Esophagus mucosa (tissue), 1 donor: ENCODE measurements at places on chromosomes 3 and 15. TPM values are rescaled to one million over a fixed set of nuclear protein-coding genes. Genes with fewer than 3 reads are reported as not detected.

- no peak for ATAC-seq
Measured at GRCh38 chr3:123687286-123687685, 102.4 kb upstream of the HACD2 start.

DNA sequence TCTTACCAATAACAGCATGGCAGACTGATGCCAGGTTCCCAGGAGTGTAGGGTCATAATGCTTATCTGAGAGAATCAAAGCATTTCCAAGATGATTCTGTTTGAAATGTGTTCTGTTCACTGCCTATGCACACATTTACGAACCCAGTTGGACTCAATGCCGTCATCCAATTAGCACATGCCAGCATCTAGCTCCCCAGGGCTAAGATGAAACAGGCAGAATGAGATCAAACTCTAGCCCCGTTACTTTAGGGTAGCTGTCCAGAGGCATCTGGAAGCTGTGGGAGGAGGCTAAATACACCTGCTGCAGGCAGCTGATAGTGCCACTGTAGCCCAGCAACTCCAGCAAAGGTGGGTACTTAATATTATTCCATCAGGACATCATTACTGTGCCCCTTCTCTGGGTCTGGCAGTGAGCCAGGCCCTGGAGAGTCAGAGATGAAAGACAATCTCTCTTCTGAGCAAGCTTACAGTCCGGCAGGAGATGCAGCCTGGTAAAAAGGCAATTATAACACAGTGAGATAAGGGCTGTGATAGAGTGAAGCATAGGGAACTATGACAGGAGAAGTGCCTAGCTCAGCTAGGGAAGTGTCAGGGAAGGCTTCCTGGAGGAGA, 156.4 kb upstream of the PPP2R3A start:
- no peak for ATAC-seq

DNA sequence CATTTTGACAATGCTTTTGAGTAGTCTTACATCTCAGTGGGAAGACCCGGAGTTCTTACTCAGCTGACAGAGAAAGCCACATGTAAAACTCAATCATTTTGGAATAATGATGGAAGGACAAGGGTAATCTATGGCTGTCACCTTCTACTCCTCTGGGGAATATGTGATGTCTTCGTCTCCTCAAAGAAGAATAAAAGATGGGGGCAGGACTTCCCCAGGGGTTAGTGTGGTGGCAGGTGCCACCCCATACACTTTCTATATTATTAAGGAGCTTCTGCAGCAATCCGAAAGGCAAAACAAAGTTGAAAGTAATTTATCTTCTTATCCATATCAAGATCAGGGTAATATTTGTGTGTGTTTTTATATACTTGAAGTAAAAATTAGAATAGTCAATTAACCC, 180.4 kb upstream of the TOPAZ1 start:
- ATAC-seq = no peak

DNA sequence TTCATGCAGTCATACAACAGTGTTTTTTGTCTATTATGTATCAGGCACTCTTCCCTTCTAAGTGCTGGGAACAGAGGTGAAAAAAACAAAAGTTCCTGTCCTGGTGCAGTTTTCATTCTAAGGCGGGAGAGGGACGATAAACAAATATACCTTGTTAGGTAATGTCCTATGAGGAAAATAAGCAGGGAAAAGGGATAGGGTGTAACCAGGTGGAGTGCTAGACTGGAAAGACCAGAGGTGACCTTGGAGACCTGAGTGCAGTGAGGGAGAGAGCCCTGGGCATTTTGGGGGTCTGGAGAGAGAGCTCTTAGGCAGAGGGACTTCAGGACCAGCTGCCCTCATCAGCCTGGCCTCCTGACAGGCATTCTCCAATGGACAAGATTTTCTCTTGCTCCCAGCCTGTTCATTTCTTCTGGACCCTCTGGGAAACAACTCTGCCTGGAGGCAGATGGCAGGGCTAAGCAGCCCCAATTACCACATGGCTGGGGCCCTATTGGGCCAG, 97.2 kb upstream of the TJP1 start:
- ATAC-seq = no peak

DNA sequence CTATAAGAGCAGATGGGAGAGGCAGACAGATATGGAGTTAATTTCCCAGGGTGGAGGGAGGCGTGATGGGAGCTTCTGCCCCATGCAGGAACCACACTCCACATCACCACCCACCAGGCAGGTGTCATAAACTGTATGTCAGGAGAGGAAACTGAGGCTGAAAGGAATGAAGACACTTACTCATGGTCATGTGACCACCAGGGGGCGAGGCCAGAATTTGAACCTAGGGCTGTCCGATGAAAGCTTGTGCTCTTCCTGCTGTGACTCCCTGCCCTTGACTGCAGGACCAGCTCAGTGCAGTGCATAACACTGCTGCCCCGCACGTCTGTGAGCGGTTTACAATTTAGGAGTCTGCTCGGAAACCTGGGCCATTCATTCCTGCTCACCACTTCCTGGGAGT, 28.8 kb downstream of the NUP210 start:
- no peak for ATAC-seq

The IMPDH2 gene
- total RNA-seq = 270 TPM

The CCR2 gene
- 0.48 TPM for total RNA-seq

The RFT1 gene
- total RNA-seq = 15.8 TPM

The ABI3BP gene
- total RNA-seq = 7.1 TPM

The SPTSSB gene
- total RNA-seq = 3.2 TPM

The RETNLB gene
- not detected for total RNA-seq

The EIF5A2 gene
- 2.4 TPM for total RNA-seq
